ENCODE measurements at places on chromosomes 2 and 18. TPM values are rescaled to one million over a fixed set of nuclear protein-coding genes. Genes with fewer than 3 reads are reported as not detected.

- no peaks in the 10 kb centered on the region for H3K27me3 ChIP-seq
- H3K4me3 ChIP-seq, result no peak overlapping the region
- H3K4me1 ChIP-seq, result peaks cover 3% of the 10 kb centered on the region
These were observed 82.4 kb downstream of the TRAPPC8 start for GRCh38 chr18:31860488-31860887.

POU3F3 gene
- total RNA-seq, result not detected

DNA sequence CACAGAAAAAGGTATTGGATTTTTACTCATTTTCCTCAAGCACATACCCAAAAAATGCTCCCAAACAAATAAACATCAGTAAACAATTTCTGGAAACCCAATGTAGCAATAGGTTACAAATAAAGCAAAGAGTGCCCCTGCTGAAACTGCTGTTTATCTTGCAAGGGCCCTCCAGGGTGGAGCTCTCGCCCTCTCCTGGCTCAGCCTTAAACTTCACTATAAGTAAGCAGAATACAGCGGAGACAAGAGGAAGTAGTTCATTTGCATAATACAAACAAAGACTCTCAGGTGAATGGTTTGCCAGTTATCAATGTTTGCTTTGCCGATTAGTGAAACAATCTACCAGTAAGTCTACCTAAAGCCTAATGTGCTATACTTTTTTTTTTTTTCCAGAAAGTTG lies 437.6 kb downstream of the DLGAP1 start:
- no peaks in the 10 kb centered on the region for H3K27me3 ChIP-seq
- H3K4me3 ChIP-seq, result no peak overlapping the region
- no peaks in the 10 kb centered on the region for H3K4me1 ChIP-seq
- no peak overlapping the region for H3K27ac ChIP-seq
- no peak for DNase-seq

GRCh38 chr2:118698564-118698963 lies 148.9 kb downstream of the EN1 start:
- no peaks in the 10 kb centered on the region for H3K4me1 ChIP-seq
- H3K36me3 ChIP-seq, result no peaks in the 10 kb centered on the region
- no peak for DNase-seq
- no peak overlapping the region for H3K27ac ChIP-seq
- H3K27me3 ChIP-seq, result no peaks in the 10 kb centered on the region
- H3K4me3 ChIP-seq, result no peak overlapping the region

GRCh38 chr2:196328088-196328680 lies 156.8 kb upstream of the STK17B start:
- H3K36me3 ChIP-seq, result no peaks in the 10 kb centered on the region
- H3K27ac ChIP-seq, result no peak overlapping the region
- peaks cover 12% of the 10 kb centered on the region for H3K4me1 ChIP-seq
- no peak overlapping the region for H3K4me3 ChIP-seq
- DNase-seq, result no peak
- H3K27me3 ChIP-seq, result no peaks in the 10 kb centered on the region
